A549 treated with AZD2906 at 1 μM for 4 hours (cell line): ENCODE measurements at places on chromosomes 12 and 14. TPM values are rescaled to one million over a fixed set of nuclear protein-coding genes. Genes with fewer than 3 reads are reported as not detected.

Gene LGR5
- total RNA-seq: 0.02 to 0.08 TPM (median 0.06 TPM) in 3 of 5 replicates, not detected in the others

Gene MYF6
- not detected in 5 replicates for total RNA-seq

Gene DDN
- total RNA-seq: 0.50 to 0.82 TPM (median 0.66 TPM) in 5 replicates

Gene CABP1
- 0.15 to 0.40 TPM (median 0.25 TPM) in 5 replicates for total RNA-seq

Gene HOXC9
- 12.9 to 13.9 TPM (median 13.4 TPM) in 5 replicates for total RNA-seq

Gene KCNA5
- total RNA-seq: 0.03 TPM in 1 of 5 replicates, not detected in the others
